ENCODE measurements at places on chromosomes 6 and 20.

DNA sequence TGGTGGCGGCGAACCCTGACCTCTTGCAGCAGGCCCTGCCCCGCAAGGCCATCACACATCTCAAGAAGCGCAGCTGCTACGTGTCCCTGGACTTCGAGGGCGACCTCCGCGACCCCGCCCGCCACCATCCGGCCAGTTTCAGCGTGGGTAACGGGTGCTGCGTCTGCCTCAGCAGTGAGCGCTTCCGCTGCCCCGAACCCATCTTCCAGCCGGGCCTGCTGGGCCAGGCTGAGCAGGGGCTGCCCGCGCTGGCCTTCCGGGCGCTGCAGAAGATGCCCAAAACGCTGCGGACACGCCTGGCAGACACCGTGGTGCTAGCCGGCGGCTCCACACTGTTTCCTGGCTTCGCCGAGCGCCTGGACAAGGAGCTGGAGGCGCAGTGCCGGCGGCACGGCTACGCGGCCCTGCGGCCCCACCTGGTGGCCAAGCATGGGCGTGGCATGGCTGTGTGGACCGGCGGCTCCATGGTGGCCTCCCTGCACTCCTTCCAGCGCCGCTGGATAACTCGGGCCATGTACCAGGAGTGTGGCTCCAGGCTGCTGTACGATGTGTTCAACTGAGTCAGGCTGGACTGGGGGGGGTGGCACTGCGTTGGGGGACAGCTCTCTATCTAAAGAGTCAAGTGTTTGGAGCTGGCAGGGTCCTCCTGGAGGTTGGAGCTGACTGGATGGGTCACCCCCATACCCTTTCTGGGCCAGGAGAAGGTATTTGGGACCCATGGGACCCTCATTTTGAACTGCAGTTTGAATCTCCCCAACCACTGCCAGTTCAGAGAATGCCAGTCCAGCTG, 1.1 kb downstream of the ACTL10 start:
- DNase-seq = no peak

- no peak for DNase-seq
Observed at GRCh38 chr20:62019144-62019805, 46.4 kb downstream of the TAF4 start.

GRCh38 chr20:62020935-62021701, 44.6 kb downstream of the TAF4 start:
- DNase-seq = no peak

- no peak for DNase-seq
Observed at GRCh38 chr6:135748189-135748588, 103.3 kb upstream of the PDE7B start.

GRCh38 chr6:39387785-39388184, 65.3 kb upstream of the KCNK16 start:
- no peak for DNase-seq
